ENCODE measurements at places on chromosomes 5 and 9.

DNA sequence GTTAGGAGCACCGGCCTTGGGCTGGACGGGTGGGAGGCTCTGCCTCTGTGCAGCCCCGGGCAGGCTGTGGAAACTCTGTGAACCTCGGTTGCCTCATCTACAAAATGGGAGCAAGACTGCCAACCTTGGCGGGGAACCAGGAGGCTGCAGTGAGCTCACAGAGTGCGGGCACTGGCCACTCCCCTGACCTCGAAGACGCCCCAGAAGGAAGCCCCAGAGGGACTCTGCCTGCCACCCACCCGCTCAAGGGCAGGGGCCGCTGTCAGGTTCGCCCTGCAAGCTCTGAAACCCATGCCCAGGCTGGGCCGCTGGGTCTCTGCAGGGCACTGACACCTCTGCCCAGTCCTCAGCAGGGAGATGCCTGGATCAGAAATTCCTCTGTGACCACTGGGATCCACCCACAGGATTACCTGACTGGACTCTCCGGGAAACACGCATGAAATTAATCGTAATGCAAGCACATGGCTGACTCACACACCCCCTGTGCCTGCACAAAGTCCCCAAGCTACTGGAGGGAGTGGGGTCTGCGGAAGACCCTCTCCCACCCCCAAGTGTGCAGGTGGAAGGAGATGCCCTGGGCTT is 7.4 kb downstream of the CCDC187 start:
- no peak for DNase-seq

DNA sequence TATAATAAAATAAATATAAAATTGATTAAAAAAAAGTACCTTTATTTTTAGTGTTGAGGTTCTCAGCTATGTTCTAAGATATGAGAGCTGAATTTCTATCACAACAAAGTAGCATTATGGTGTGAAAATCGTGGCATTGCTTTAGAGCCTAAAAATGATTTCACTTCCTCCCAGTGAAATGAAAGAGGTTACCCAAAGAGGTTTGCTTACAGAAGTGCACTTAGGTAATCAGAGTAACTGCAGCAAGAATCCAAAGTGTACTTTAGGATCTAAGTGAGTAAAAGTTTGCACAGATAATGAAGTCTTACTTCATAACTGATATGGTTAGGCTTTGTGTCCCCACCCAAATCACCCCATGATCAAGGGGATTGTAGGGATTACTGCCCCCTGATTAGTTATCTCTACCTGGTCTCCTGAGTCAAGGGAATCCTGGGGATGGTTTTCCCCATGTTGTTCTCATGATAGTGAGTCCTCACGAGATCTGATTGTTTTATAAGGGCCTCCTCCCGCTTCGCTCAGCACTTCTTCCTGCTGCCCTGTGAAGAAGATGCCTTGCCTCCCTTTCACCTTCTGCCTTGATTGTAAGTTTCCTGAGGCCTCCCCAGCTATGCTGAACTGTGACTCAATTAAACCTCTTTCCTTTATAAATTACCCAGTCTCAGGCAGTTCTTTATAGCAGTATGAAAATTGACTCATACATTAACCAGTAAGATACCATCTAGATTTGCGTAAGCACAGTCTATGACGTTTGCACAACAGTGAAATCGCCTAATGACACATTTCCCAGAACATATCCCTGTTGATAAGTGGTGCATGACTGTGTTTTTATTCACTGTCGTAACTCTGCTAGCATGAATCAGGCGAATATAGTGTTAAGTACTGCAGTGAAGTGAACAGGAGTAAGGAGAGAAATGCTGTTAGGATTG is 40.3 kb upstream of the LRRC70 start:
- DNase-seq = peak; percentile 42

GRCh38 chr5:11514705-11515432 is 389.4 kb downstream of the CTNND2 start:
- no peak for DNase-seq

GRCh38 chr5:124670722-124671184 is 75.7 kb downstream of the ZNF608 start:
- no peak for DNase-seq

GRCh38 chr5:180803181-180804128 is 849 bp upstream of the MGAT1 start:
- DNase-seq = no peak

DNA sequence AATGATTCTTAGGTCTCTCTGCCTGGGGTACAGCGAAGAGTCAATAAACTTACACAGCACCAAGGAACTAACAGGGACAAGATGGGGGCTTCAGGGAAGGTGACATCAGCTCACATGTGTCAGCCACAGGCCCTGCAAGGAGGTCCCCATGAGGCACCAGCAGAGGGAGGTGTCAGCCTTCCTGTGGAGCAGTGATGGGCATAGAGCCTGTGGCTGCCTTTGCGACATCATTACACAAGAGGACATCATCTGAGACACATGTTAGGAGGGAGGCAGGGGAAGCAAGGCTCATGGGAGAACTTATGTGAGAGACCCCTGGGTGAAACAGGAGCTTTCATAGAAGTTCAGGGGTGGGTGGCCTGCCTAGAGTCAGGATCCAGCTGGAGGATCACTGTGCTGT is 389.6 kb downstream of the SEMA5A start:
- no peak for DNase-seq

- no peak for DNase-seq
Measured at GRCh38 chr5:172429201-172429940, 25.0 kb downstream of the SH3PXD2B start.

DNA sequence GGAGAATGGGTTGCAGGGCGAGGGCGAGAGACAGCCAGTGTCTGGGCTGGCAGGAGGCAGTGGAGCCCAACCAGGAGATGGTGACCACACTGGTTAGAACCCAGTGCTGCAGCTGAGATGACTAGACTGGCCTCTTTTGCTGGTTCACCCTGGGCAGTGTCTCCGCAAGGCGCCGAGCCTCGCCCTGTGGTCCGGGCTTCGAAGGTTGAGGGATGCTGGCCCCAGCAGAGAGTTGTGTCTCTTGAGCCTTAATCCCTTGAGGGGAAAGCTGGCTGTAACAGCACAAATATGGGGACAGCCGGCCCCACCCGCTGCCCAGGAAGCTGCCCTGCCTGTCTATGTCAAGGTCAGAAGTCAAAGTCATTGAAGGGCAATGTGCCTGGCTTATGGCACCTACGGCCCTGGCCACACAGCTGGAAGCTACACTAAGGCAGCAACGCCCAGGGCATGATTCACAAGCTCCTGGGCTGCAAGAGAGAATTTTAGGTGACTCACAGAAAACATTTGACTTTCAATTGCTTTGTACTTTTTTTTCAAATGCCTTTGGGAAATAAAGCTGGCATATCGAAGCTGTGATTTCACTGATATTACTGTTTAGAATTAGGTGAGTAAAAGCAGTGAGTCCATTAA is 33.3 kb downstream of the NKX2-5 start:
- peak; percentile 57 for DNase-seq

- DNase-seq = no peak
Measured at GRCh38 chr9:12702160-12702758, 9.1 kb downstream of the TYRP1 start.
